ENCODE measurements at places on chromosomes 12 and 14.

- DNase-seq = peak; percentile 52
These were observed 14.2 kb downstream of the VRTN start for GRCh38 chr14:74362361-74362915.

GRCh38 chr14:83842547-83842946, 1687.4 kb upstream of the FLRT2 start:
- peak; percentile 8 for DNase-seq

DNA sequence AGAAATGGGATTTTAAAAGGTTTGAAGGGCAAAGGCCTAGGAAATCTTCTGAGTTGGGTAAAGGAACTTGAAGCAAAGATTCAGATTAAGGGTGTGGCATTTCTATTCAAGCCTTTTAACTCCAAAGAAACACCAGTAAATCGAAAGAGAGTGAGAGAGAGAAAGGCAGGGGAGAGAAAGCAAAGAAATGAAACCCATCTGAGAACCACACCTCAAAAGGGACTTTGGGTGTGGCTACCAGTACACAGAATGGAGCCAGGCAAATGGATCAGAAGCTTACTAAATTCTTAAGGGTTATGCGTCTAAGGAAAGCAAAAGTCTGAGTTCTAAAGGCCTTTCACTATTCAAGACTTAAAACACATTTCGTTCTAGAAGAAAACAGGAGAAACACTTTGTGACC, 277.4 kb downstream of the BCL11B start:
- no peak for DNase-seq

DNA sequence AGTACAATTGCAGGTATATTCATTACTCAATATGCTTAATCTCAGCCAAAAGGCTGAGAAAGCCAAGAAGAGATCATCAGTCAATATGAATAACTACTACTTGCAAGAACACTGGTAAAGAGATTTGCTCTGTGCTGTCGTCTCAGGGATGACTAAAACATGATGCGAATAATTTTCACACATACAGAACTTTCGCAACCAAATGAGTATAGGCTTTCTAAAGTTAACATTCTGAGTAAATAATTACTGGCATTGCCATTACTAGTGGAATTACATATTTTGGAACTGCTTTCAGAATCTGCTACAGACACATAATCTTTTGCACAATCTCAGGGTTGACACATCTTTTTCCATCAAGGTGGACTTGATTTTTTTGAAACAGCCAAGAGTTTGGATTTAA, 24.7 kb downstream of the NCKAP1L start:
- DNase-seq = no peak

GRCh38 chr14:76546426-76547221, 170.7 kb downstream of the ESRRB start:
- DNase-seq = peak; percentile 47

GRCh38 chr14:34824256-34824655, 50.9 kb downstream of the BAZ1A start:
- no peak for DNase-seq

DNA sequence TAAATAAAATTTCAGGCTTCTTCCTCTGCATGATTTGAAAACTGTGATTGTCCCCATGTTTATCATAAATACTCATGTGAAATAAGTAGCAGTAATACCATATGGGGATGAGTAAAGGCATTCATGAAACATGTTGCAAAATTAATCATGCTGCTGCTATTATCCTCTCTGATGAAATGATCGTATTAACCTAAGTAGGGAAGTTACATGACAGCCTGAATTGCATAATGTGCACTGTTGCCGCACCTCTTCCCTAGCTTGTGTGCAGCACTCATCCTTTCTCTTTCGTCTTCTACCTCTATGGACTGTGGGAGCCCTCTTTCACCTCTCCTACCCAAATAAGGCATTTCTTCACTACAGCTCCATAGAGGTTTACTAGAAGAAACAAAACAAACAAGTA, 367.6 kb downstream of the SOX5 start:
- DNase-seq = no peak

GRCh38 chr12:71216725-71217579, 59.2 kb upstream of the TSPAN8 start:
- DNase-seq = peak; percentile 13

- no peak for DNase-seq
These were observed 622.4 kb upstream of the TBX3 start for GRCh38 chr12:115306380-115306779.

DNA sequence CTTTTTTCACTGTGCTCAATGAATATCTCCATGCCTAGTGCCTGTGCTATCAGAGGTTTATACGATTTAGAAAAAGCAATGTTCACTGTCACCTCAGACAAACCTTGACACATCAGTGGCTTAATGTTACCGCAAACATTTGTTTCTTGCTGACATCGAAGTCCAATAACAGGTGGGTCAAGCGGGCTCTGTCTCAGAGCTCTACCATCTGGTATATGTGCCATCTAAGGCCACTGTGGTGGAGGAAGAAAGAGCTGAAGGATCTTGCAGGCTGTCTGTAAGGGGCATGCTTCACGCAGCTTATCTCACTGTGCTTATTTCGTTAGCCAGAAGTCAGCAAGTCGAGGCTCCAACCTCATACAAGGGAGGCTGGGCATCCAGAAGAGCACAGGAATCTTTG, 189.5 kb upstream of the NTF3 start:
- DNase-seq = no peak

DNA sequence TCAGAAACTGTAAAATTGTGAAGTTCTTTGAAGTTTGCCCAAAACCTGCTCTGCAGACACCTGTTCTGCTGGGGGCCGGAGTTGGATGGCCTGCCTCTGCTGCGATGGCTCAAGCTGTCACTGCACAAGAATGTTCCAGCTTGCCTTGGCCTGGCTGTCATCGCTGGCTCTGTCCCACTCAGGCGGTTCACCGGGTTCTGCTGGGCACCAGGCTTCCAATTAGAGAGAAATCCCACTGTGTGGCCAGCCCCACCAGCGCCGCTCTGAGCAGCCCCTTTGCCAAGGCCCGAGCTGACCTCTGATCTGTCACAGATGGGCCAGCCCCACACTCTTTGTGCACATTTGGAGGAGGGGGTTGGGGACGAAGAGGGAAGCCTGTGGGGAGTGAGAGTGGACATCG, 71.7 kb upstream of the GPATCH2L start:
- no peak for DNase-seq

DNA sequence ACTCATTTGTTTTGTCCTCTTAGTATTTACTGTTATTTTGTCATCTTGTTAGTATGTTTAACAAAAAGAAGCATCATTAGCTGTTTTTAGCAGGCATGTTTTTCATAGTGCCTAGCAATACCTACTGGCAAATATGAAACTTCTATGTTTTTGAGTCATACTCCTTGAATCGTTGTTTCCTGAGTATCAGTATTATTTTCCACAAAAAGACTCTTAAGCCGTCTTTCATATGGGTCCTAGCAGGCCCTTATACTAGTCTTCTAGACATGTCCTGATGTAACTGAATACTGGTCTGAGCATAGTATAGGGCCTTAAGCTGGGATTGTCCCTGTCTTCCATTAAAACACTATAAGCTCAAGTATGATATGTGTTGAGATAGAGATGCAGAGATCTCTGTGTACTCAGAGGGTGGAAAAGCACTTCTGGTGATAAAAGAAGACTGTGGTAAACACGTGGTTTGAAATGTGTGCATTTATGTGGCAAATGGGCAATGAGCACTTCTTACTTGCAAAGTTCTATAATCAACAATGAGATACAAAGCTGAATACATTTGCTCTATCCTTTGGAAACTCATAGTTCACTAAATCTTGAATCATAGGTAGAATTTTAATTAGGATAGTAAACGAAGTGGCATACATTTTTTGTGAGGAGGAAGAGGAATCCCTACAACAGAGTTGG, 348.8 kb downstream of the PDZRN4 start:
- no peak for DNase-seq

- DNase-seq = no peak
These were observed 165.5 kb downstream of the ANO6 start for GRCh38 chr12:45381351-45381750.

- DNase-seq = no peak
These were observed 6.1 kb upstream of the AAAS start for GRCh38 chr12:53327435-53328042.

DNA sequence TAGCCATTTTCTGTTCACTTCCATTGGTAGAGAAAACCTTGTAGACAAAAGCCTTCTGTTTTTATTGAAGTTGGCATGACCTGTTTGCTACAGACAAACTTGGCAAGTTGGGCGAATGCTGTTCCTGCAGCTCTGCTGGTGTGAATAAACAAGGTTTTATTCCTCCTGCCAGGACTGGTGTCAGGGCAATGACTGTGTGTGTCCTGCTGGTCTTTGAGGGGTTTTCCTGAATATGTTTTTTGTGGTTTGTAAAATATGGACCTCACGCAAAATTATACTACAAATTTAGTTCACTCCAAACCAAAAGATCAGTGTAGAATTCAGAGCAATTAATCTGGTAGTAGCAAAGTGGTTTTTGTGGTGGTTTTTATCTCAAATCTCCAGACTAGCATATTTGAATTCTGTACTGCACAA, 140.8 kb downstream of the ERC1 start:
- DNase-seq = peak; percentile 9

GRCh38 chr12:15336768-15337553, 14.7 kb downstream of the PTPRO start:
- DNase-seq = no peak

DNA sequence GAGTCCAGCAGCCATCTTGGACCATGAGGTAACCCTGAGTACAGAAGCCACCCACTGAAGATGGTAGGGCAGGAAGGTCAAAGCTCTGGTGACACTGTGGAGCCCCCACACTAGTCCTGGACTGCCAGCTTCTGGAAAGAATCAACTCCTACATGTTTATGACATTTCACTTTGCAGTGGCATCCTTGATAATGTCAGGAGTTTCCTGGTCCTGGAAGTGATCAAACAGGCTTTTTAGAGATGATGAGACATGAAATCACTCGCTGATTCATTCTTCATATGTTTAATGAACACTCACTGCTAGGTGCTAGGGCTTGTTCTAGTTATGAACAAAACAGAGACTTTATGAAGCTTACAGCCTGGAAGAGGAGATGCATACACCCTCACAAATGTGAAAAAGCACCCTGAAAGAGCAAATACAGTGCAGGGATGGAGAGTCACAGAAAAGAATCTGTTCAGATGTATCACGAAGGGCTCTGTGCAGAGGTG, 15.8 kb upstream of the HNF1A start:
- no peak for DNase-seq

DNA sequence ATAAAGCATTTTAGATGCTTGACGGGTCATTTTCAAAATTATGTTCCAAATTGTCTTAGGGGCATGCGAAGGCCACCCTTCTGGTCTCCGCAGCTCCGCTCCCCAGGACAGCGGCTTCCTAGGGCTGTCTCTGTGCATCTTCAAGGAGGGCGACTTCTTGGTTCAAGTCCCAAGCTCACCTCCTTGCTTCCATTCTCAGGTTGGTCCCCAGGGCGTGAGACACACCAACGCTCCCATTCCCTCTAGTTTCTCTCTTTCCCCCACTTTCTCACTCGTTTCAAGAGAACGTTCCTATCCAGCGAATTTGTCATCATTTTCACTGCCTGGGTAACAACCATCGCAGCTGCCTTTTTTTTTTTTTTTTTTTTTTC, 109.4 kb upstream of the CCND2 start:
- DNase-seq = no peak

DNA sequence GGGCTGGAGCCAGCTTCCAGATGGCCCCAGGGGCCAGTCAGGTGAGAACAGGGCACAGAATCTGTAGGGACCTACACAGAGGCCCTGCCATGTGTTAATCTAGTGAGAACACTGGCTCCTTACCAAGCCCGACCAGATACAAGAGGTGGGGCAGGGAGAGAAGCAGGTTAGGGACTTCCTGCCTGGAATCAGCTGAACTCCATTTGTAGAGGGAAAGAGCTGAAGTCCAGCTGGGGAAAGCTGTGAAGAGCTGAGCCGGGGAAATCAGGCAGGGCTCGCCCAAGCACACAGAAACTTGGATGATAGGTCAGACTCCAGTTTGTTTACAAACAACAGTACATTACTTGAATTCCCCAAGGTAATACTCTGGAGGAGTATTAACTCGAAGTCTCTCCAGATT, 46.7 kb downstream of the PTGER2 start:
- no peak for DNase-seq

- no peak for DNase-seq
These were observed 9.3 kb upstream of the SERPINA5 start for GRCh38 chr14:94571950-94572349.

Measured in NCI-H1092 (cell line).